ENCODE measurements at places on chromosomes 1 and 21. TPM values are rescaled to one million over a fixed set of nuclear protein-coding genes. Genes with fewer than 3 reads are reported as not detected.

DNA sequence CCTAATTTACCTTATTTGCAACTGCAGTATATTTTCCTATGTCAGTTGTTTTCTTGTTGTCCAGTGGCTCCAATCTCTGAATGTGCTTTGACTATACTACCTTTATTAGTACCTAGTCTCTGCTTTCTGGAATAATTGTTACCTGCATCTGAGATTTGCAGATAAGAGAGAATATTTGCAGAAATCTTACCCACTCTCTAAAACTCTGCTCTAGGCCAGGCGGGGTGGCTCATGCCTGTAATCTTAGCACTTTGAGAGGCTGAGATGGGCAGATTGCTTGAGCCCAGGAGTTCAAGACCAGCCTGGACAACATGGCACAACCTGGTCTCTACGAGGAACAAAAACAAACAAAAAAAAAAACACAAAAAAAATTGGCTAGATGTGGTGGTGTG lies 2.0 kb upstream of the SYDE2 start:
- DNase-seq: no peak

DNA sequence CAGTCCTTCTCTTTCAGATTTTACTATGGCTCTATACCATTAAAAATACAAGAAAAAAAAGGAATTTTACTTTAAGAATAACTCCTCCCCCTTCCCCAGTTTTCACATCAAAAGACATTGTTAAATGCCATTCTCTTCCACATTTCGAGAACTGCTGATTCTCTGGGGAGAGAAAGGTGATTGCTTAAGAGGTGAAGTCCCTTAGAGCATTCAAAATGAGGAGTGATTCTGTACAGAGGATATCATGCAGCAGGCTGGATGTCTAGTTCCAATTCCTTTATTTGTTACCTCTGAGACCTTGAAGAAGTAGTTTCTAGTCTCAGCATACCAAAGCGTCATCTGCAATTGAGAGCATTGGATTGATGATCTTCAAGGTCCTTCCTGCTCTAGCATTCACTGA lies 46.9 kb downstream of the FMO3 start:
- no peak for DNase-seq

GRCh38 chr1:176208034-176208433 lies 948 bp upstream of the COP1 start:
- DNase-seq: no peak

The TMEM125 gene
- 1.9 TPM for total RNA-seq

DNA sequence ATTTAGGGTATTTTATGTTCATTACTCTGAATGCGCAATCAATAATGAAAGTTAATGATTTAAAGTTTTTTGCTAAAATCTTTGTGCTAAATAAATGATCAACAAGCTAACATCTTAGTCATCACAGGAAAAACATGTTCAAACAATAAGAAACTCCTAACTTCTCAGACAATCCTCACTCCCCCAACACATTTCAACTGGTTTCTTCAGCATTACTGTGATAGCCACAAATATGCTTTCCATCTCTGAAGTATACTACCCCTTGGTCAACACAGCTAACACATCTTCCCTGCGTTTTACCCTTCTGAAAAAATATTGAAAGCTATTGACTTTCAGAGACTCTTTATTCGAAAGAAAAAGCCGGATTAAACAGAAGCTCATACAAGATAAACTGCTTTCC lies 85.8 kb downstream of the ZNF644 start:
- DNase-seq: no peak

The NKAIN1 gene
- 0.23 TPM for total RNA-seq

GRCh38 chr1:37458551-37458950 lies 15.8 kb upstream of the ZC3H12A start:
- DNase-seq: no peak

DNA sequence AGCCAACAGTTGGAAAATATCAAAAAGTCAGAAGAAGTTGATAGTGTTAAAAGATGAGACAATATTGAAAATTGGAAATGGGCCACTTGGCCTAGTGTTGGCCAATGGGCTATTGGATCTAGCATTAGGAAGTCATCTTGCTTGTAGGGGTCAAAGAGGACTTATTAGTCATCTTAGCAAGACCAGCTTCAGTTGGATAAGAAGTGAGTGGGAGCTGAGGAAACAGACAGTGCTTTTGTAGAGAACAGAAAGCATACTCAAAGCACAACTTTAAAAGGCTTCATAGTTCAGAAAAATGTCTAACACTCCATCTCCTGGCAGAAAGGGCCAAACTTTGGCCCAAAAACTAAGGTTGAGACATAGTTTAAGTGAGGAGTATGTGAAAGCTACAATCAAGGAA lies 139.9 kb upstream of the PKN2 start:
- no peak for DNase-seq

DNA sequence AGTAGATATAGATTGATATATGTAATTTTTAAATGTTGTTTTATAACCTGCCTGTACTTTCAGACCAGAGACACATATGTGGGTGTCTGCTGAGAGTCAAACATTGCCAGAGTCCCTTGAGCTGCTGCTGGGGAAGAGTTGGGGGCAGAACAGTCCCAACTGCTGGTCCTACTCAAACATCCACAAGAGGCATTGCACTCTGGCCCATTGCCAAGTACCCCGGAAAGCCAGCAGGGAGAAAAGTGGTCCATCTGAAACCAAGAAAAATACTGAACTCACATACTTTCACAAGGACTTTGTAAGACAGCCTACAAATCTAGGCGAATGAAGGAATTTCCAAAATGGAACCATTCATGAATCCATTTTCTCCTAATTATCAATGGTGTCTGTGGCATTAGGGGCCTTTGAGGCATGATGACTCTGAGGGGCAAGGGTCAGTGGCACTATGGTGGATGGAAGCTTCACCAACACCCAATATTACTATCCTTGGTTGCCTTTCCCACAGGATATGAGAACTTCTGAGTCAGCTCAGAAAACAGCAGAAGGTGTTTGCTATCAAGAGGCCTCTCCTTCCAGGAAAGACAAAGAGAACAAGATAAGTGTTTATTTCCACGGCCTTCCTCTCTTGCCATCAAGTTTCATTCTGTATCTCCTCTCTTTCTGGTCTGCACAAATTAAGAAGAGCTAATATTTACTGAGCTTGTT lies 7.3 kb upstream of the TBX15 start:
- DNase-seq: no peak

- no peak for DNase-seq
These were observed 486.4 kb downstream of the PLPP3 start for GRCh38 chr1:56092684-56093570.

The THEM5 gene
- total RNA-seq: not detected

- DNase-seq: no peak
These were observed 38.3 kb upstream of the F3 start for GRCh38 chr1:94579876-94580294.

Data from ovary (tissue), 10 donors.